Adrenal gland (tissue), 19 donors: ENCODE measurements at places on chromosomes 11 and 22. TPM values are rescaled to one million over a fixed set of nuclear protein-coding genes. Genes with fewer than 3 reads are reported as not detected.

- no peaks in the 10 kb centered on the region for H3K36me3 ChIP-seq
- no peak overlapping the region for H3K27ac ChIP-seq
- no peaks in the 10 kb centered on the region for H3K27me3 ChIP-seq
Observed at GRCh38 chr22:27971926-27972325, 52.9 kb upstream of the PITPNB start.

DNA sequence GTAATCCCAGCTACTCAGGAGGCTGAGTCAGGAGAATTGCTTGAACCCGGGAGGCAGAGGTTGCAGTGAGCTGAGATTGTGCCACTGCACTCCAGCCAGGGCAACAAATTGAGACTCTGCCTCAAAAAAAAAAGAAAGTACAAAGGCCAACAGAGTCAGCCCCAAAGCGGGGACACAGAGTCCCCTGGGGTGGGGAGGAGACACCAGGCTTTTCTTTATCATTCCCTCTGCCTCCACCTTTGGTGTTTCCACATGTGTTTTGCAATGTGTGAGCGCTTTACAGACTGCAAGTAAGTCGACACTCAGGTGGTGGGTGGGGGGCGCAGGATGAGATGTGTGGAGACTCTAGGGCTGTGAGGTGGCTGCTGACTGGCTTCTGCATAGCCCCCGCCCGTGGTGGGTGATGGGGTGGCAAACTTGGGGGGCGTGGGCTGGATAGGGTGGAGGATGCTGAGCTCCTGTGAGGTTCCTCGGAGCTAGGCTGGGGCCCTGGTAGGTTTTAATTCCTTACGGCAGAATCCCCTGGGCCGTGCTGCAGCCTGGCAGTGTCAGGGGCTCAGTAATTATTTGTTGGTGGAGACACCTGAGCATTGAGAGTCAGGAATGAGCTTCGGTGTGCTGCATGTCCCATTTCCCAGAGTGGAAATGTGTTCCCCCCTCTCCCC is 177.2 kb downstream of the CTTN start:
- DNase-seq: no peak
- H3K4me3 ChIP-seq: no peak overlapping the region
- no peaks in the 10 kb centered on the region for H3K4me1 ChIP-seq
- no peaks in the 10 kb centered on the region for H3K36me3 ChIP-seq
- H3K27ac ChIP-seq: no peak overlapping the region

ARHGAP8 gene
- 0.12 TPM for total RNA-seq

DNA sequence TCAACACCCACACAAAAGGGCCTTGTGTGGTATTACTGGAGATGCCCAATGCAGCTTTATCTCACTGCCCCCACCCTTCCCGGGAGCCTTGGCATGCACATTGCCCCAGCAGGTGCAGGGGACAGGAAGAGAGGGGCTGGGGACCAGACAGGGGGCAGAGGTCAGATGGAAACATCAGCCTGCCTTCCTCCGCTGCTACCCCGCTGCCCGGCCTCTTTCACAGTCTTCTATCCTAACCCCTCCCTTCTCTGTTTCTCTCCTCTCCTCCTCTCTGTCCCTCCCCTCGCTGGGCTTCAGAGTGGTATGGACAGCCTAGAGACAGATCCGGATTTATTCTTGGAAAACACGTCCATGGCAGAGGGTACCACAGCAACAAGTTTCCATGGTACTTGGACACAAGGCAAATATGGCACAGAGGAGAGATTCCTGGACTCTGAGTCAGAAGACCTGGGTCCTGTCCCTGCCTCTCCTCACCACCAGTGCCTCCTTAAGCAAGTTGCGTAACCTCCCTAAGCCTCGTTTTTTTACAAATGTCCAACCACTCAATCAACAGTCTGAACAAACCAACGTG is 8.3 kb upstream of the IGSF9B start:
- no peaks in the 10 kb centered on the region for H3K4me1 ChIP-seq
- no peak for DNase-seq
- no peak overlapping the region for H3K4me3 ChIP-seq
- no peak overlapping the region for H3K27ac ChIP-seq
